ENCODE measurements at places on chromosomes 2 and 18.

DNA sequence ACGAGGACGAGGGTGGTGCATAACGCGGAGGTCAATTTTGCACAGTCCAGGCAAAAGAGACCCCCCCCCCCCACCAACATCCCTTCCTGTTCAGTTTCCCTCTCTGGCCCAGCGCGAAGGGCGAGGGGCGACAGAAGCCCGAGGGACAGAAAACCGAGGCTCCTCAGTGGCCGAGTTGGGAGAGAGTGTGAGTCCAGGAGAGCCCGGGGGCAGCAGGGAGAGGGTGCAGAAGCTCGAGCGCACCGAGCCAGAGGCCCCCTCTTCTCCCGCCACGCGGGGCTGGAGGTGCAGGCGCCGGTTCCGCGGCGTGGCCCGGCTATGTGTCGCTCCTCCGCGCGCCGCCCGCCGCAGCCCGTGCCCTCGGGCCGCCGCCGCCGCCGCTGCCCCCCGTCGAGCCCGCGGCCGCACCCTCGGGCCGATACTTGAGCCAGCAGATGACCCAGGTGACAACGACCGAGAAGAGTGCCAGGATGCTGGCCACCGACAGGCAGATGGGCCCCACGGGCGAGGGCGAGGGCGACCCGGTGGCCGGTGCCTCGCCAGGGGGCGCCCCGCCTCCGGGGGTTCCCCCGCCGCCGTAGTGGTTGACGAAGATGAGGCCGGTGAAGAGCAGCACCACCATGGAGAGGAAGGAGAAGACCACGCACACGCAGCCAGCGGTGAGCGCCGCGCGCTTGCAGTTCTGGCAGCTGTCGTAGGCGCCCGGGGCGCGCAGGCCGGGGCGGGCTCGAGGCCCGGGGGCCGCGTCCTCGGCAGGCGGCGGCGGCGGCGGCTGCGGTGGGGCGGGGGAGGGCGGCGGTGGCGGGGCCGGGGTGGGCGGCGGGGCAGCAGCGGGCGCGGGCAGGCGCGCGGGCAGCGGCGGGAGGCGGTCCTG is 20.2 kb upstream of the PAX3 start:
- DNase-seq = no peak

GRCh38 chr2:206805887-206806607 is 40.6 kb downstream of the FASTKD2 start:
- no peak for DNase-seq

- DNase-seq = no peak
Observed at GRCh38 chr2:217060951-217061547, 201.2 kb upstream of the TNP1 start.

- DNase-seq = no peak
Observed at GRCh38 chr2:135745545-135745944, 3.9 kb downstream of the UBXN4 start.

- no peak for DNase-seq
Observed at GRCh38 chr2:8543060-8543382, 138.8 kb upstream of the ID2 start.

DNA sequence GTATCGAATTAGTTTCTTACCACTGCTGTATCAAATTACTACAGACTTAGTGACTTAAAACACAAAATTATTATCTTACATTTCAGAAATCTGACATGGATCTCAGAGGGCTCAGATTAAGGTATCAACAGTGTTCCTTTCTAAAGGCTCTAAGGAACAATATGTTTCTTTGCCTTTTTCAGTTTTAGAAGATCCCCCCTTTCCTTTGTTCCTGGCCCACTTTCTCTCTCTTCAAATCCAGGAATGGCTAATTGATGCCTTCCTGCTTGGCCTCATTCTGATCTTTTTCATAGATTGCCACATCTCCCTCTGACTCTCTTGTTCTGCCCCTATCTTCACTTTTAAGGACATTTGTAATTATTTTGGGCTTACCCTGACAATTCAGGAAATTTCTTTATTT is 65.7 kb downstream of the LRP1B start:
- no peak for DNase-seq

DNA sequence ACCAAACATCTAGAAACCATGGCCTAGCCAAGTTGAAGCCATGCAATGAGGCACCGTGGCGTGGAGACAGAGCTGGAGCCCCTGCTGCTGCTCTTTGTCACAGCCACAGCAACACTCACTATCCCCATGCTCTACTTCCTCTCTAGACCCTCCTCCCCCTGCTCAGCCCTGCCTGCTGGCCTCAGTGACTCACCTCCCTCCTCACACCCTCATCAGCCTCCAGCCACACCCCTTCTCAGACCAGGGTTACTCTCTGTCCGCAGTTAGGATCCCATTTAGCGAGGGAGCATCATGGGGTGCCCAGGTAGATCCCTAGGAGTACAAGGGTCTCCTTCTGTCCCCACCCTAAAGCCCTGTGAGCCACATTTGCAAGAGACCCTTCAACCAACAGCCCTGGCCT is 25.4 kb upstream of the SOX11 start:
- no peak for DNase-seq

GRCh38 chr2:160494201-160494644 is 616 bp upstream of the RBMS1 start:
- DNase-seq = no peak

GRCh38 chr2:31413025-31413424 is 1.5 kb downstream of the XDH start:
- no peak for DNase-seq

GRCh38 chr2:74481961-74482800 is 617 bp downstream of the CCDC142 start:
- peak; percentile 65 for DNase-seq

- DNase-seq = no peak
Observed at GRCh38 chr2:198143793-198144192, 339.4 kb downstream of the PLCL1 start.

DNA sequence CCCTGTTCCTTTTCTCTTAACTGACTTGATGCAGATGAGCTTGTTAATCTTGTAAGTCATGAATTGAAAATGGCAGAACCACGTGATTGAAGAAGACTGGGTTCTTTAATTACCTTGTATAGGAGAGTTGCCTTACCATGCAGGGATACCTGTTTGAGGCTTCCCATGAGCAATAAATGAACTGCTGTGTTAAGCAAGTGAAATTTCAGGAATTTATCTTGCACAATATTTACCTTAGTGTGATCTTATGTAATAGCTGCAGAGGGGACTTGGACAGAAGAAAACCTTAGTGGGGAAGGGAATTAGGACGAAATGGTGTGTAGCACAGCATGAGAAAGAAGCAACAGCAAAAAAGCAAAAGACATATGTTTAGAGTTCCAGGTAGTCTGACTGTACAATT is 384.0 kb upstream of the TMEFF2 start:
- DNase-seq = no peak

DNA sequence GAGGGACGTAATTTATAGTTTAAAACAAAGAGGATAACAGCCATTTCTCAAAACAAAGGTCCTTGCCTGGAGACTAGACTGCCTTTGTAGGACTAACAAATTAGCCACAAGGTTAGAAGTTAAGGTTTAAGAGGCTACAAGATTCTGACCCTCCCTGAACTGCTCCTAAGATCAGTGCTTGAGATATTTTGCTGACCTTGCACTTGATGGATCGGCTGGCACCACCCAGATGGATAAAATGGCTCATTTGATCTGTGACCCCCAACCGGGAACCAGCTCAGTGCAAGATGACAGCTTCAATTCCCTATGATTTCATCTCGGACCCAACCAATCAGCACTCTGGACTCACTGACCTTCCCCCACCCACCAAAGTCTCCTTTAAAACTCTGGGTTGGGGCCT is 3.7 kb upstream of the STARD7 start:
- DNase-seq = no peak

DNA sequence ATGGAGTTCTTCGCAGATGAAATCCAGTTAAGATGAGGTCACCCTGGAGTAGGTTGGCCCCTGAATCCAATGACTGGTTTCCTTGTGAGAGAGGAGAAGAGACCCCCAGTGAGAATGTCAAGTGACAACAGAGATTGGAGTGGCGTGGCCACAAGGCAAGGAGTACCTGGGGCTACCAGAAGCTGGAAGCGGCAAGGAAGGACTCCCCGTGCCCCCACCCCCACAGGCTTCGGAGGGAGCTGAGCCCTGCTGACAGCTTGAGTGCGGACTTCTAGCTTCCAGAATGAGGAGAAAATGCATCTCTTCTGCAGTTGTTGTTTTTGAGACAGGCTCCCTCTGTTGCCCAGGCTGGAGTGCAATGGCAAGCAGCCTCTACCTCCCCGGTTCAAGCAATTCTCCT is 78.0 kb upstream of the HPCAL1 start:
- DNase-seq = no peak

GRCh38 chr2:128284037-128284441 is 34.6 kb downstream of the HS6ST1 start:
- no peak for DNase-seq

GRCh38 chr2:35365859-35366258 is 989.7 kb upstream of the CRIM1 start:
- no peak for DNase-seq
